ENCODE measurements at places on chromosomes 7 and 10. TPM values are rescaled to one million over a fixed set of nuclear protein-coding genes. Genes with fewer than 3 reads are reported as not detected.

DNA sequence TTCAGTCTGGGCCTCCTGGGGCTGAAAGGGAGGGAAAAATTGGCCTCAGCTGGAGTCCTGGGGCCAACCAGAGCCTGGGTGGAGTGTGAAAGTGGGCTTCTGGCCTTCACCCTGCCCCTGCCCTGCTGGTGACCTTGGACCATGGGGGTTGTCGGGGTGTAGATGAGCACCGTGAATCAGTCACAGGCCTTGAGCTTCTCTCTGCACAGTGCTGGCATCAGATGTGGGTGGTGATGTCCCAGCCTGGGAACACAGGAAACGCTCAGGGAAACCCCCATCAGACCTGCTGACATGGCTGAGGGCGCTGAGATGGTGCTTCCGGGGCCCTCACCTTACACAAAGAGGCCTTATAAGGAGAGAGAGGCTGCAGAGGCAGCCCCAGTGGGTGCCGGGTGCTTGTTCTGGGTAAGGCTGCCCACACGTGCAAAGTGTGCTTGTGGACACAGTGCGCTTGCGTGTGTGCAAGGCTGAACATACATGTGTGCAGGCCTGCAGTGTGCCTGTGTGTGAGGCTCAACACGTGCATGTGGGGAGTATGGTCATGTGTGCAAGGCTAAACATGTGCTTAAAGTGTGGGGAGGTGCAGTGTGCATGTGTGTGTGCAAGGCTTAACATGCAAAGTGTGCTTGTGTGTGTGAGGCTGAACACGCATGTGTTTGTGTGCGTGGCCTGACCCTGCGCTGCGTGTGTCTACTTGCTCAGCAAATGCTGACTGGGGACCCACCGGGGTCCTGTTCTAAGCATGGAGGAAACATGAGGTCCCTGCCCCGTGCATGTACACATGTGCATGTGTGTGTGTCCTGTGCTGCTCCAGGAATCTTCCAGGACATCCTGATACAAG, 6.5 kb downstream of the ARPC1B start:
- no peaks in the 10 kb centered on the region for H3K27me3 ChIP-seq
- no peak overlapping the region for H3K4me3 ChIP-seq
- H3K36me3 ChIP-seq: peaks cover 3% of the 10 kb centered on the region
- no peak overlapping the region for H3K27ac ChIP-seq
- DNase-seq: peak; percentile 27
- peaks cover 28% of the 10 kb centered on the region for H3K4me1 ChIP-seq

GRCh38 chr10:17737027-17737965, 14.7 kb upstream of the TMEM236 start:
- no peak for DNase-seq
- no peaks in the 10 kb centered on the region for H3K36me3 ChIP-seq
- no peak overlapping the region for H3K4me3 ChIP-seq
- no peaks in the 10 kb centered on the region for H3K27me3 ChIP-seq

DNA sequence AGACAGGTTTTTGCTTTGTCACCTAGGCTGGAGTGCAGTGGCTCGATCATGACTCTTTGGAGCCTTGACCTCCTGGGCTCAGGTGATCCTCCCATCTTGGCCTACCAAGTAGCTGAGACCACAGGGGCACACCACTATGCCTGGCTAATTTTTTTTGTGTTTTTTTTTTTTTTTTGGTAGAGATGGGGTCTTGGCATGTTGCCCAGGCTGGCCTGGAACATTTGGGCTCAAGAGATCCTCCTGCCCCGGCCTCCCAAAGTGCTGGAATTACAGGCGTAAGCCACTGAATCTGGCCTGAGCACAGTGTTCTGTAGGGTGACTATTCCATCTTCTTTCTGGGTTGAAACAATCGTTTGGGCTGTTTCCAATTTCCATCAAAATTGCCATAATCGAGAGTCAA, 1.5 kb upstream of the MUC3A start:
- no peak overlapping the region for H3K4me3 ChIP-seq
- H3K27me3 ChIP-seq: no peaks in the 10 kb centered on the region
- DNase-seq: no peak
- no peaks in the 10 kb centered on the region for H3K4me1 ChIP-seq
- no peak overlapping the region for H3K27ac ChIP-seq

- H3K4me3 ChIP-seq: no peak overlapping the region
- H3K36me3 ChIP-seq: no peaks in the 10 kb centered on the region
- no peak overlapping the region for H3K27ac ChIP-seq
- H3K27me3 ChIP-seq: no peaks in the 10 kb centered on the region
- DNase-seq: no peak
These were observed 126.3 kb downstream of the CXCL12 start for GRCh38 chr10:44258460-44259089.

- H3K27ac ChIP-seq: no peak overlapping the region
- no peaks in the 10 kb centered on the region for H3K27me3 ChIP-seq
- no peaks in the 10 kb centered on the region for H3K36me3 ChIP-seq
- peak; percentile 8 for DNase-seq
- H3K4me1 ChIP-seq: no peaks in the 10 kb centered on the region
- H3K4me3 ChIP-seq: no peak overlapping the region
These were observed 330.1 kb downstream of the EXOC4 start for GRCh38 chr7:133582766-133583523.

DNA sequence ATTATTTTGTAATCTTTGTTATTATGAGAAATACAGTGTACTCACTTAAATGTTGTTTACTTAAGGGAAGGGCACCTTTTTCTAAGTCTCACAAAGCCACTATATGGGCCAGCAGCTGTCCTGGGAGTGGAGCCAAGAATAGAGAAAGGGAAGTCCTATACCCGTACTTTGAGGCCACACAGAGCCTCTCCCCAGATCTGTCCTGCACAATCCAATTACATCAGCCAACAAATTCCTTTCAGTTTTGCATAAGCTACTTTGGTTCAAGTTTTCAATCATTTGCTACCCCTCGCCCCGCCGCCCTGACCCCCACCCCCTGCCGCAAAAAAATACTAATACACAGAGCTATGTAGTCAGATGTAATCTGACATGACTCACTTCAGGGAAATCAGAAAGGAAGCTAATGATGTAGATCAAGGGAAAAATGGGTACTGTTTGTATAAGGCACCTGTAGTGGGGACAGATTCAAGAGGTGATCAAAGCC, 297.4 kb upstream of the NEBL start:
- H3K36me3 ChIP-seq: no peaks in the 10 kb centered on the region
- peak overlapping the region; percentile 40 for H3K27ac ChIP-seq
- H3K4me3 ChIP-seq: no peak overlapping the region
- DNase-seq: peak; percentile 64
- H3K4me1 ChIP-seq: peaks cover 34% of the 10 kb centered on the region
- H3K27me3 ChIP-seq: no peaks in the 10 kb centered on the region

DNA sequence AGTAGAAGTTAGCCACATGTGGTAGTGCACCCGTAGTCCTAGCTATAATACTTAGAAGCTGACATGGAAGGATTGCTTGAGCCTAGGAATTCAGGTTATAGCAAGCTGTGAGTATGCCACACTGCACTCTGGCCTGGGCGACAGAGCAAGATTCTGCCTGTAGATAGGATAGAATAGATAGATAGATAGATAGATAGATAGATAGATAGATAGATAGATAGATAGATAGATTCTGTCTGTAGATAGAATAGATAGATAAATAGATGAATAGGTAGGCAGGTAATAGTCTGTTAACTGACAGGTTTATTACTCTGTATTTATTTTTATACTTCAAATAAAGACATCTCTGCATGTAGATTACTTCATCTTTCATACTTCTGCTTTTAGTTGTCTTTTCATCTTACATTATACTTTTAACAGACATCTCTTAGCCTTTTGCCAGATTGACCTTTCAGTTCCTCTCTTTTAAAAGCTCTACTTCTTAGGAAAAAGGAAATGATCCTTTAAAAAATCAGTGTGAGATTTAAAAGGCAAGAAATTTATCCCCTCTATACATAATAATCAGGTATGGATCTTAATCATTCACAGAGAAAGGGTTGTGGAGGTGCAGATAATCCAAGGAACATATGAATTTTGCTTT, 31.8 kb downstream of the CCAR1 start:
- no peaks in the 10 kb centered on the region for H3K4me1 ChIP-seq
- H3K36me3 ChIP-seq: peaks cover 95% of the 10 kb centered on the region
- DNase-seq: no peak
- H3K4me3 ChIP-seq: no peak overlapping the region

- H3K27me3 ChIP-seq: no peaks in the 10 kb centered on the region
- no peak overlapping the region for H3K4me3 ChIP-seq
- peaks cover 9% of the 10 kb centered on the region for H3K4me1 ChIP-seq
- DNase-seq: peak; percentile 61
- no peak overlapping the region for H3K27ac ChIP-seq
These were observed 171.4 kb downstream of the ST7 start for GRCh38 chr7:117124591-117125220.

- no peak for DNase-seq
- peaks cover 3% of the 10 kb centered on the region for H3K4me1 ChIP-seq
- H3K27ac ChIP-seq: no peak overlapping the region
- no peak overlapping the region for H3K4me3 ChIP-seq
- H3K27me3 ChIP-seq: no peaks in the 10 kb centered on the region
- no peaks in the 10 kb centered on the region for H3K36me3 ChIP-seq
These were observed 11.8 kb upstream of the RRP12 start for GRCh38 chr10:97412891-97413304.

DNA sequence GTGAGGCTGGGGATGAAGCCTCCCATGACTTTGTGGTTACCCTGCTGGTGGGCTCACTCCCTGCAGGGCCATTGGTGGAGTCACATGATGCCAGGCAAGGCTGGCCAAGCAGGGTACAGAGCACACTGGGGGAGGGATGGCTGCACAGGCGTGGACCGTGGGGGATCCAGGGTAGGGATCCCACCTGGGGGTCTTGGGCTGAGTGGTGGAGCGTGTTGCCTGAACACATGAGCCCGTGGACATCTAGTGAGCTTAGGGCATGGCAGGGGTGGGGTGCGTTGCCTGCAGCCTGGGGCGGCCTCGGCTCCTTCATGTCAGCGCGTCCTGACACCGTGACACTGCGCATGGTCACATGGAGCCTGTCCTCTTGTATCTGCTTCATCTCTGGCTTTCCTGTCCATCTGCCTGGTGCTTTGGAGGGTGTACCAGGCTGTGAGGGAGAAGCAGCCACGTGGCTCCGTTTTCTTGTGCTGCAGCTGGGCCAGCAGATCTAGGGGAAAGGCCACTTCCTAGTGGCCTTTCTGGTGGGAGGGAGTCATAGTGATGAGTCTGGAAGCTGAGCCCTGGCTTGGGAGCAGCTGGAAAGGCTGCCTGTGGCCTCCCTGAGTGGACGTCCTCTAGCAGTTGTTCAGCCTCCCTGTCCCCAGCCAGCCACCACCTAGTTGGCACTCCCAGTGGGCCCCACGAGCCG, 96.2 kb downstream of the LHPP start:
- no peaks in the 10 kb centered on the region for H3K4me1 ChIP-seq
- no peak for DNase-seq
- H3K36me3 ChIP-seq: no peaks in the 10 kb centered on the region
- H3K27ac ChIP-seq: no peak overlapping the region

- DNase-seq: peak; percentile 58
- no peak overlapping the region for H3K4me3 ChIP-seq
- H3K36me3 ChIP-seq: no peaks in the 10 kb centered on the region
- H3K27ac ChIP-seq: no peak overlapping the region
These were observed 59.8 kb downstream of the COL13A1 start for GRCh38 chr10:69861251-69862240.

DNA sequence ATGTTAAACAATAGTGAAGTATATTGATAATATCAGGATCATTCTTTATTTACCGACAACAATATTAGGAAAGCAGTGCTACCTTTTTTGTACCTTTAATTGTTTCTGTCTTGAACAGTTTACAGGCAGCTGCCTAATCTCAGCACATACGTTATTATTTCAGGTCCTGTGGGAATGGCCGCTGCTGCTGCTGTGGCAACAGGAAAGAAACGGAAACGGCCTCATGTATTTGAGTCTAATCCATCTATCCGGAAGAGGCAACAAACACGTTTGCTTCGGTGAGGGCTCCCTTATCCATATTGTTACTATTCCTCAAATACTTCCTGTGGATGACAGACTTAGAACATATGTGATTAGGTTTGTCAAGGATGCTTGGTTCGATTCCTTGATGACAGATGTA, 59.7 kb downstream of the NRF1 start:
- H3K27me3 ChIP-seq: no peaks in the 10 kb centered on the region
- no peak overlapping the region for H3K27ac ChIP-seq
- no peak for DNase-seq
- peaks cover 6% of the 10 kb centered on the region for H3K36me3 ChIP-seq
- peaks cover 4% of the 10 kb centered on the region for H3K4me1 ChIP-seq

DNA sequence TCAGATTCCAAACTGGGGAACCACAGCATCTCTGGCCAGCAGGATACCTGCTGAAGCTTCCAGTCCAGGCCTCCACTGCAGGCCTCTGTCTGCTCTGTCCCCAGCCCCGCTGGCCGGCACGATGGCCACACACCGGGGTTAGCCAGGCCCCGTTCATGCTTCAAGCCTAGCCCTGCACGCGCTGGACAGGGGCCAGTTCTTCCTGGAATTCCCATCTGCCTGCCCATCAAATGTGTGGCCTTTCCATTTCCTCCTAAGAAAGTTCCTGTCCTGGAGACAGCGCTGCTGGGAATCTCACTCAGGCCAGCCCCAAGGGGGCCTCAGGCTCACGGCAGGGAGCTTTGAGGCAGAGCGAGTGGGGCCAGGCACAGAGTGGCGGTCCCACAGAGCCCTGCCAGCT, 18.0 kb downstream of the SH2B2 start:
- H3K4me3 ChIP-seq: no peak overlapping the region
- H3K4me1 ChIP-seq: peaks cover 20% of the 10 kb centered on the region
- peak overlapping the region; percentile 12 for H3K27ac ChIP-seq
- no peaks in the 10 kb centered on the region for H3K36me3 ChIP-seq

DNA sequence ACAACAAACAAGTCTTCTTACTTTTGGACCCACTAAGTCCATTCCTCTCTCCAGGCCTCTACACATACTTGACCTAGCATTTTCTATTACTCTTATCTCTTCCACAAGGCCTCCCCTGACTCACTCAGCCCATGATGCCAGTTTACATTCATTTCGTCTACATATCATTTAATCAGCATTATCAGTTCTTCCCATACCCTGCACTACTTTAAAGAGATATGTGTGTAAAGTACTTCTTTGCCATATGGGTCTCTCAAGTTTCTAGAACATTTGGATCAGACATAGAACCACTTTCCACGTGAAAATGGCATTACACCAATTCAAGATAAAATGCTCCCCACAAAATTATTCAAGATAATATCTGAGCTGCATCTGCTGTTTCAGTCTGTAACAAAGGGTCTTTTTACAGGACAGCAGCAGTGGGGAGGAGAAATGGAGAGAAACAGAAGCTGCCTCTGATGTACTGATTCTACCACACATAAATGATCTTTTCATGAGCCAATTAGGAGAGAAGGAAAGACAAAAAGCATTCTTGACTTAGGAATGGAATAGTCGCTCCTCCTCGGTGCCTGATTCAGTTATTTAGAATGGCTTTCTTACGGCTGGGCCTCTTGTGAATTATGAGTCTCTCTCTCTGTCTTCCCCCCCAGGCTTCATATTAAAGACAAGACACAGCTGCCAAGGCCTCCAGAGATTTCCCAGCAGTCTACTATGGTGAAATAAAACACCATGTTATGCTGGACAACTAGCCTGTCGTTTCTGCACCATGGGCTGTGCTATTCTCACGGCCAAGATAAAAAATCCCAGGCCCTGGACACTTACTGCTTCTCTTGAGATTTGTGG, 46.9 kb upstream of the SEPTIN7 start:
- H3K36me3 ChIP-seq: no peaks in the 10 kb centered on the region
- H3K4me1 ChIP-seq: no peaks in the 10 kb centered on the region

CPEB3 gene
- total RNA-seq: 12.6 TPM

COL26A1 gene
- not detected for total RNA-seq

SSC4D gene
- total RNA-seq: 3.6 TPM

DENND2A gene
- total RNA-seq: 2.3 TPM

COMTD1 gene
- total RNA-seq: 74.0 TPM

HNRNPH3 gene
- 52.2 TPM for total RNA-seq

Measured in thyroid gland (tissue), 4 donors.